ENCODE measurements at places on chromosomes 6 and 20. TPM values are rescaled to one million over a fixed set of nuclear protein-coding genes. Genes with fewer than 3 reads are reported as not detected.

The COL19A1 gene
- 1.4 TPM for total RNA-seq

The NKX2-2 gene
- not detected for total RNA-seq

The RSPO3 gene
- total RNA-seq = 0.57 TPM

The RHAG gene
- 0.62 TPM for total RNA-seq

The COL20A1 gene
- total RNA-seq = not detected

The FOXA2 gene
- total RNA-seq = not detected

The PPIL6 gene
- total RNA-seq = 2.5 TPM

The ECI2 gene
- total RNA-seq = 157 TPM

The PM20D2 gene
- 11.8 TPM for total RNA-seq

The PLG gene
- total RNA-seq = 0.37 TPM

The PLN gene
- total RNA-seq = 2,753 TPM

The GJA1 gene
- 322 TPM for total RNA-seq

The PRKN gene
- 23.1 TPM for total RNA-seq

The NR2E1 gene
- total RNA-seq = not detected

The MYH7B gene
- 297 TPM for total RNA-seq

The COL21A1 gene
- total RNA-seq = 23.2 TPM

The GHRH gene
- not detected for total RNA-seq

The LBP gene
- 0.25 TPM for total RNA-seq

The KCNB1 gene
- 1.9 TPM for total RNA-seq

The BMP2 gene
- 3.0 TPM for total RNA-seq

The SOD2 gene
- total RNA-seq = 1,053 TPM

The LTA gene
- not detected for total RNA-seq
